ENCODE measurements at places on chromosomes 4 and X. TPM values are rescaled to one million over a fixed set of nuclear protein-coding genes. Genes with fewer than 3 reads are reported as not detected.

Gene ADGRG4
- 0.55 TPM for total RNA-seq

Gene TKTL1
- not detected for total RNA-seq

Gene ARR3
- not detected for total RNA-seq

Gene MAGEA1
- total RNA-seq: not detected

Gene PIM2
- 11.2 TPM for total RNA-seq

Gene TRIM2
- 38.8 TPM for total RNA-seq

Gene SPACA5
- total RNA-seq: not detected

Gene BCORL1
- total RNA-seq: 16.8 TPM

Gene PABPC4L
- total RNA-seq: 6.6 TPM

Gene TSPAN5
- total RNA-seq: 22.2 TPM

Gene PDZD4
- total RNA-seq: 7.2 TPM

Gene UGT2B11
- not detected for total RNA-seq

Gene SLC6A8
- 17.7 TPM for total RNA-seq

Gene MSANTD1
- total RNA-seq: 3.5 TPM

Gene S100P
- 237 TPM for total RNA-seq

Gene ARHGAP10
- 51.9 TPM for total RNA-seq

Gene MAGED2
- total RNA-seq: 85.8 TPM

Gene PLAC8
- 265 TPM for total RNA-seq

Measured in stomach (tissue), 19 donors.